ENCODE measurements at places on chromosomes 13 and 19.

DNA sequence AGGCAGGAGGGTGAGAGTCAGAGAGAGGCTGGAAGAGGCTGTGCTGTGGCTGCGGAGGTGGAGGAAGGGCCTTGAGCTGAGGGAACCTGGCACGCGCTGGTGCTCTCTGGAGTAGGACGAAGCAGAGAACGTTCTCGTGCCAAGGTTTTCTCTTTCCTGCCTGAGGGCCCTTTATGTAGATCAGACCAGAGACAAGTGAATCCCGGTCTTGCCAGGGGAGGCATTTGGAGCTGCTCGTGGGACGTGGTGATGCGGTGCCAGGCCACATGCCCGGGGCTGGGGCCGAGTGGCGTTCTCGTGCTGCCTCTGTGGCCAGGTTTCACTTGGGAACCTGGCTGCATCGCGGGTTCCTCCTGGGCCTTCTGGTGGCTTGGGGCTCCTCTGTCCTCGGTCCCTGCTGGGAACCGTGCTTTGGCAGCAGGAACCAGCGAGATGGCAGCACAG is 54.2 kb downstream of the KDM4B start:
- no peak for DNase-seq

- DNase-seq = no peak
These were observed 146.9 kb downstream of the DCLK1 start for GRCh38 chr13:35984287-35984686.

DNA sequence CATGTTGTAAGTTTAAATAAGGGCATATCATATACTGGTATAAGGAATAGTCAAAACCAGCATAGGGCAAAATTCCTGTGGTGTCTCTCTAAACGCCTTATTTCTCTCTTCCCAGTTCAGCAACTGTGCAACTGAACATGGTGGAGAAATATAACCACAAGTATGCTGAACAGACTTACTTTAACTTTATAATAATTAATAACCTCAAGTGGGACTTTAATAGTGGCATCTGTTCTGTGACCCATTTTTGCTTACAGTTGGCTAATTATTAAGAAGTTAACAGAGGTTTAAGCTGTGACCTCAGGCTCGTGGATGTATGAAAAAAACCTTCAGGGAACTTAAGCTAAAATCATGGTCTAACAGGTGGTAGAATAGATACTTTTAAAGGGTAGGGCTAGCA is 54.3 kb downstream of the MICU2 start:
- no peak for DNase-seq

DNA sequence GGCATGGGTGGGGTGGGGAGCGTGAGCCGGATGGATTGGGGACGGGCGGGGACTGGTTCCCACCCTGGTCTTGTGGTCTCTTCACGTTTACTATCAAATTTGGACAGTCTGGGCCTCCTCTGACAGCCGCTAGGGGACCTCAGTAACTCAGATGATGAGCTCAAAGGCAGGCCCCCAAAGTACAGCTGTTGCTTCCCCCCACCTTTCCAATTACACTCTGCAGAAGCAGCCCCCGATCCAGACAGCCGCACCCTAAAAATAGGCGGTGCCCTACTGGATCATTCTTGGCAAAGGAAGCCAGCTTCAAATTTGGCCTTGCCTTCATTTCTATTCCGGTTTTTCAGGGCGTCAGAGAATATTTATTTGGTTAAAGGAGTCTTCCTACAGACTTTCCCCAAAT is 1.9 kb upstream of the FOXO1 start:
- DNase-seq = peak; percentile 55

DNA sequence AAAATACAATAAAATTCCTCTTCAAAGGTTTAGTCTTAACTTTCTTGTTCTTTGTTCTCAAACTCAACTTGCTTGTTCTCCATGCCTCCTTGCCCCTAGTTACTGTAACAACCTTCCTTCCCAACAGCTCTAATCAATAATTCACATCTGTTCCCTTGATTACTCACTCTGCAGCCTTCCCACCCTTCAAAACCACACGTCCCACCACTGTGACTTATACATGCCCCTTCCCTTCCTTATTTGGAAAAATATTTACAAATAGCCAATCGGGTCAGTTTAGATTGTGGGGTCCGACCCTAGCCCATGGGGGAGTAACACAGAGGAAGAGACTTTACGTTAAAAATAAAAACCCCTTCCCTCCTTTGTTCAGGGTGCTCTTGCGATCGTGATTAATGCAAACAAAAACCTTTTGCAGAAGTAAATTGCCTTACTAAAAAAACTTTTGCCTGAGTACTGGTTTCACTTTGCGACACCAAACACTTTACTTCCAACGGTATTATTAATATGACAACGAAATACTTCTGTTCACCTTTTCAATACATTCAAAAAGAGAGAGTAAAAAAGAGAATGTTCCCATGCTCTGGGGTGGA is 512 bp upstream of the ZNF93 start:
- no peak for DNase-seq

DNA sequence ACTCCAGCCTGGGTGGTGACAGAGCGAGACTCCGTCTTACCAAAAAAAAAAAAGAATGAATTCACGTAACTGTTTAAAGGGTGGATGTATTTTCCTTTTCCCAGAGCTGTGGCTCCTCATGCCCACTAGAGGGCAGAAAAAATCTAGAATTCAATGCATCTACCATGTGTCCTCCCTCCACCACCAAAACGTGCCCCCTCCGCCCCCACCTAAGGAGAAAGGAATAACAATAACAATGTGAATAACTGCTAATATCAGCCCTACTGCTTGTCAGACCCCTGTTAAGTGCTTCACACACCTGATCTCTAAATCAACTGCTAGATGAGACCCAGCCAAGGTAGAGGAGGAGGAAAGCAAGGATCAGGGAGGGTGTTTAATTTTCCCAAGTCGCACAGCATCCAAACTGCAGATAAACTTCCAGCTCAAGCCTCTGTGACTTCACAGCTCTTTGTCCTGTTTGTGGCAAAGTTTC is 20.2 kb upstream of the PNMA8B start:
- DNase-seq = no peak

- DNase-seq = no peak
These were observed 51.5 kb downstream of the SOX21 start for GRCh38 chr13:94660695-94661326.

- DNase-seq = no peak
These were observed 35.1 kb downstream of the ELF1 start for GRCh38 chr13:40983725-40984667.

DNA sequence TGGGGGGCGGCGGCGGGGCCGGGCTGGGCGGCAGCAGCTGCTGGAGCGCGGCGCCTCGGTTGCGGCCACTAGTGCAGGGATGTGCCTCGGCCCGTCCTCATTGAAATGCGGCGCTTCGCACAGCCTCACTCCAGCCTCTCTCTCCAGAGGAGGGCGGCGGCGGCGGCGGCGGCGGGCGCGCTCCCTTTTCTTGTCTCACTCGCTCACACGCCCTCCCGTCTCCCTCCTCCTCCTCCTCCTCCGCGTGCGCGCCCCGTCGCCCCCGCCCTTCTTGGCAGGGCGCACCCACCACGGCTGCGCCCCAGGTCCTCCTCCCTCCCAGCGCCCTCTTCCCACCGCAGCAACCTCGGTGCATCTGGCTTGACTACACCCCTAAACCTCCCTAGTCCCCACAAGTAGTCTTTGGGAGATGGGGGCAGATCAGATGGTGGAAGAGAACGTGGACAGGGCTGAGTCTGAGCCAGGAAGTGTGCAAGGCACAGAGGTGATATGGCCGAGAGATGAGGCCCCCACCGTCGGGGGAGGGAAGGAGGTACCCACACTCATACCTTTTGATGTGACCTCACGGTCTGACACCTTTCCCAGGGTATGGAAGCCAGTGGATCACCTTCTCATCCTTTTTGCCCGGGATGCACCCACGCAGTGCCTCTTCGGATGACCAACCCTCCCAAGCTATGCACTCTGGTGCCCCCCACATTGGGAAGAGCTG is at the start of gene DCLK1:
DCLK1 (minus strand) TSS at position 161 of the 709 bp plus-strand sequence.
- DNase-seq = no peak

- DNase-seq = no peak
These were observed 8.2 kb upstream of the ZNF431 start for GRCh38 chr19:21133633-21134032.

DNA sequence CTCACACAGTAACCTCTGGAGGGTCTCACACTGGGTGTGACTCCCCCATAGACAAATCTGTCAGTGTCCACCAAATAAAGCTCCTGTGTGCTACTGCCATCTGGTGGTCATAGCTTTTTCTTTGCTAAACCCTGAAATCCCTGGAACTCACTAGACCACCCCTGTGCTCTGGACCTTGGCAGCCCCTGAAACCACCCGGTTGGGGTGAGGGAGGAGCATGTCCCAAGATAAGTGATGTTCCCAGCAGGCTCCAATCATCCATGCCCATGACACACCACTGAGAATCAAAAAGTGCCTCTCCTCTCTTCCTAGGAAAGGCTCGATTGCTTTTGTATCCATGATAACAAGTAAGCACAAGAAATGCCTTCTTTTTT is 6.5 kb upstream of the HSD17B14 start:
- DNase-seq = peak; percentile 56

DNA sequence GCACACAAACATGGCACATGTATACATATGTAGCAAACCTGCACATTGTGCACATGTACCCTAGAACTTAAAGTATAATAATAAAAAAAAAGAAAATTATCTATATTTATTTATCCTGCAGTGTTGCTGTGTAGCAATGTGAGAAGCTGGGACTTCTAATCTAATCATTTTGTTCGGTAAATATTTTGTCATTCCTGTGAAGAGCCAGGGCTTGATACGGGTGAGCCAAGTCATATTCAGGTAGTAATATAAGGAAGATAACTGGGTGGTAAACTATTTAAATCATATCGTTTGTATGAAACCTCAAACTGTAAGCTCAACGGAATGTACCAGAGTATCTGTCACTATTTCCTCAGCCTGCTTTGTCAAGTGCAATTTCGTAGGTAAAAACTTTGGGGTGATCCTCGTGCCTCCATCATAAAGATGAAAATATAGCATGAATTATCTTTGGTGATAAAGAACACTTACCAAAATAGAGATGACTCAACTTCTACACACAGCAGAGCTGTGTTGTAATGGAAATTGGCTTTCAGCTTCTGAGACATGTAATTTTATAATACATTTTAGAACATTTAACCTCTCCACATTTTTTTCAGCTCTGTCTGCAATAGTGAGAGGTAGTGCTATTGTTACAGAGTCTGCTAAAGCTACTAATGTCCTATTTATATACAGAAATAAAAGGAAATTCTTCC is 92.9 kb downstream of the PCDH9 start:
- DNase-seq = no peak

- DNase-seq = peak; percentile 69
These were observed 7.8 kb downstream of the LYL1 start for GRCh38 chr19:13094771-13095392.

DNA sequence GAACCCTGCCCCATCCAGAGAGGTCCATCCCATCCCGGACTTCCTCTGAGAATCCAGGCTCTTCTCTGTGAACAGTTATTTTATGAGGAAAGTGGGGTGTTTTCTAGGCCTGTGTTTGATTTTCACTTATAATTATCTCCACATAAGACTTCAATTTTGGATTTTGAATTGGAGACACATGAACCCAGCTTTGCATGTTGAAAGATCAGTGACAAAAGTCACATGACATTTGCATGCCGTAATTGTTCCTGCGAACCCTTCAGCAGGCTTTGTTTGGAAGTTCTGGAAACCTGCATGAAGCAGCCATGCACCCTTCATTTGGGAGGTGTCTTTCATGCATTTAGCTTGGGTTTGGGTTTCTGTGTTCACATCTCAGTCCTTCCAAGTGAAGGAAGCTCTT is 44.9 kb upstream of the ZNF536 start:
- DNase-seq = no peak

DNA sequence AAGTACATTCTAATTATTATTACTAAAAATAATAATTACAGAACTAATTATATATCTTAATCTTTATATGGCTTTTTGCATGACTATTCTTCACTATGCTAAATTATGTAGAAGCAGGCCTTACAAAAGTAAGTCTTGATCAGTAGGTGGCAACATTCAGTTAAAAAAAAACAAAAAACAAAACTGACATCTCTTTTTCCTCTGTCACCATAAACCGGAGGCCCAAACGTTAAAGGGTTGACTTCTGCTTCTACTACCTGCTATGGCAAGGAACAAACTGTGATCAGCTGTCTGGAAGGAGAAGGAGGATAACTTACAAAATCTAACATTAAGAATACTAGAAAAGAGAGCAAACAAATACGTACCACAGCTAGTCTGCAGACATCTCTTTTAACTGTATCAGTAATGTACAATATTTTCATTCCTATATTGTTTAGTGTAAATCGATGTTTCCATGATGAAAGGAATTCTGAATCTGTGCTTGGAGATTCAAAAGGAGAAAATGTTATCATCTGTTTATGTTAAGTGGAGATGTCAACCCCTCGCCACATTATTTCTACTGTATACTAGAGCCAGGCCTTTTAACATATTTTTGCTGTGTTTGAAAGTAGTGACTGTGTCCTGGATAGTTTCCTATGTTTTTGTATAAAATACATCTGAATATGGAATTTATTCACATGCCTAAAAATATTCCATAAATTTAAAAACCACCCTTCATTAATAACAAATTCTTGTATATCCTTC is 1525.4 kb downstream of the SLITRK1 start:
- DNase-seq = no peak

- no peak for DNase-seq
These were observed 21.7 kb upstream of the FBXO27 start for GRCh38 chr19:39054091-39054470.

- DNase-seq = no peak
These were observed 1.2 kb upstream of the KATNAL1 start for GRCh38 chr13:30308548-30308947.

DNA sequence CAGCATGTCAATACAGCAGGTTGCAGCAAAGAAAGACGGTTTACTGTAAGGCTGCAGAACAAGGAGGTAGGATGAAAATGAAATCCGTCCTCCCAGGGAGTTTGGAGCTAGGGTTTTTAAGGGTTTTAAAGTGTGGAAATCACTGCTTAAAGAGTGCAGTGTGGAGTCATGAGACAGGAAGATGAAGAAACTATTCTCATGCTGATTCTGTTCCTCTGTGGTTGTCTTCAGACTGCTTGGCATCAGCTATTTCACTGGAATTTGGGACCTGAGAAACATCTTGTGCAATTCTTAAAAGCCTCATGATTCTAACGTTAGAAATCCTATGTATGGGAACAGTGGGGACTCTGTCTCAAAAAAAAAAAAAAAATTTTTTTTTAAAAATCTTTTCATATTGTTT is 11.4 kb downstream of the ZNF331 start:
- no peak for DNase-seq
